ENCODE measurements at places on chromosomes 4 and X.
A peak's percentile ranks its signal among the peaks of the same experiment; 100 is the strongest.

DNA sequence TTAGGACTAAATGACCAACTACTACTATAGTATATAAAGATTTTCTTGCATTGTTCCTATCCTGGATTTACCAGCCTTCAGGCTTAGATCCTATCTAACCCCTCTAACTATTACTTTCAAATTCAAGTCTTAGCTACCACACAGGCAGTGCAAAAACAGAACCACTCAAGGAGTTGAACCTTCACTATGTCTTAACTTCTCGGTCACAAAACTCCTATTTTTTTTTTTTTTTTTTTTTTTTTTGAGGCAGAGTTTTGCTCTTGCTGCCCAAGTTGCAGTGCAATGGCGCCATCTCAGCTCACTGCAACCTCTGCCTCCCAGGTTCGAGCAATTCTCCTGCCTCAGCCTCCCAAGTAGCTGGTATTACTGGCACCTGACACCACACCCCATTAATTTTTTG, 6.3 kb upstream of the FAM200B start:
- no peak for DNase-seq

- DNase-seq = no peak
These were observed 51.1 kb downstream of the GPC4 start for GRCh38 chrX:133364196-133364595.

- no peak for DNase-seq
These were observed 40.6 kb downstream of the DOCK11 start for GRCh38 chrX:118536204-118536603.

- DNase-seq = no peak
These were observed 59.6 kb upstream of the DUSP21 start for GRCh38 chrX:44784241-44784640.

- DNase-seq = peak; percentile 24
These were observed 653 bp downstream of the PLA2G12A start for GRCh38 chr4:109729117-109729717.

DNA sequence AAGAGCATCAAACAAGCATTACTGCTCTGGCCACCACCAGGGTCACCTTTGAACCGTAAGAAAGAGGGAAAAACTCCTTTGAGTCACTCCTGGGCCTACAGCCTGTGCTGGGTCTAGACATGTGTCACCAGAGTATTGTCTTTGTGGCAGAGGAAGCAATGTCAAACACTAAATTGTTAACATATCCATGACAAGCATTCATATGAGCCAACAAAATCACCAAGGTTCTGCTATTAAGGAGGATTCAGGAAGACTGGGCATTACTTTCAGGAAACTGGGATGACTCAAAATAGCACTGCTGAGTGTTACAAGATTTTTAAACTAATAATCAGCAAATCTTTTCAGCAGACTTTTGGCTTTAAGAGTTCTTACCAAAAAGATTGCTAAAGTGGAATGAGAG, 28.1 kb downstream of the LGI2 start:
- no peak for DNase-seq

DNA sequence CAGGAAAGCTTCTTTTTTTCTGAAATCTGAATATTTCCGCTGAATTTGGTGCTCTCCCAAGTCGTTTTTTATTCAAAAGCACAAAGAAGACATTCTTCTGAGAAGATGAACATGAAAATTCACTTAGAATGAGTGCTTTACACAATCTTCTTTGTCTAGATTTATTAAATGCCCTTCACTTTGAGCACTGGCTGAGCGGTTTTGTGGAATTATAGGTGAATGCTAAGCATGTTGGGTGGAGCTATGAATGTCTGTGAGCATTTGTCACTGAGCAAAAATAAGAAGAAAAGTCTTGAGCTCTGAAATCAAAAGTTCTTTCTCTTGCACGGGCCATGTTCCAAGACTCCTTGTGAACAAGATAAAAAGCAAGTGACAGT, 13.1 kb downstream of the GASK1B start:
- no peak for DNase-seq

- DNase-seq = no peak
These were observed 25.3 kb downstream of the IQCM start for GRCh38 chr4:149790172-149790907.

- DNase-seq = no peak
These were observed 147.5 kb downstream of the FBXO8 start for GRCh38 chr4:174135936-174136406.

- DNase-seq = no peak
These were observed 80.3 kb upstream of the FAM9B start for GRCh38 chrX:9114245-9114644.

Data from HL-60 (cell line).